ENCODE measurements at places on chromosomes 2 and 18.

GRCh38 chr2:8488001-8488738, 193.7 kb upstream of the ID2 start:
- DNase-seq: no peak

DNA sequence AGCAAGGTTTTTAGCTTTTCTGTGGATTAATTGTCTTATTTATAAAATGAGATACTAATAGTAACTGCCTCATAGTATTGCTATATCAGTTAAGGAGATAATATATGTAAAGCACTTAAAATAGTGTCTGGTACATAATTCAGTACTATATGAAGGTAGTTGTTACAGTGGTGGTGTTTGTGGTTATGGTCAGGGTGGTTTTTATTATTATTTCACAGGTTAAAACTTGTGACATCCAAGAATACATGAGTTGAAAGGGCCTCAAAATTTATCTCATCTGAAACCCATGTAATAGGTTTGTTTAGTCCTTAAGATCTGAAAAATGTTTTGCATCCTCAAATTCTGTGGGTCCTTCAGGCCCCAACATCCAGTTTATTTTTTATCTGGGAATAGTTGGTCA, 369.5 kb upstream of the LRATD1 start:
- no peak for DNase-seq

DNA sequence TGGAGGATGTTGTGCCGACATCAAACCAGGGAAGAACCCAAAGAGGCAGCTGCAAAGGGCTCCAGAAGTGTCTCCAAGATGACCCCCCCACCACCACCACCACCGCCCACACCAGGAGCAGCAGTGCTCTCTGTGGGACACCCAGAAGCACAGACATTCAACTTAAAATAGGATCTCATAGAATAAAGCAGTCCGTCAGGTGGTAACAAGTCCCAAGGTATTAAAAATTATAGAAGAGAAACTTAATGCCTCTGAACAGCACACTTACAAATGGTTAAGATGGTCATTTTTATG, 155.5 kb upstream of the ID2 start:
- DNase-seq: no peak

DNA sequence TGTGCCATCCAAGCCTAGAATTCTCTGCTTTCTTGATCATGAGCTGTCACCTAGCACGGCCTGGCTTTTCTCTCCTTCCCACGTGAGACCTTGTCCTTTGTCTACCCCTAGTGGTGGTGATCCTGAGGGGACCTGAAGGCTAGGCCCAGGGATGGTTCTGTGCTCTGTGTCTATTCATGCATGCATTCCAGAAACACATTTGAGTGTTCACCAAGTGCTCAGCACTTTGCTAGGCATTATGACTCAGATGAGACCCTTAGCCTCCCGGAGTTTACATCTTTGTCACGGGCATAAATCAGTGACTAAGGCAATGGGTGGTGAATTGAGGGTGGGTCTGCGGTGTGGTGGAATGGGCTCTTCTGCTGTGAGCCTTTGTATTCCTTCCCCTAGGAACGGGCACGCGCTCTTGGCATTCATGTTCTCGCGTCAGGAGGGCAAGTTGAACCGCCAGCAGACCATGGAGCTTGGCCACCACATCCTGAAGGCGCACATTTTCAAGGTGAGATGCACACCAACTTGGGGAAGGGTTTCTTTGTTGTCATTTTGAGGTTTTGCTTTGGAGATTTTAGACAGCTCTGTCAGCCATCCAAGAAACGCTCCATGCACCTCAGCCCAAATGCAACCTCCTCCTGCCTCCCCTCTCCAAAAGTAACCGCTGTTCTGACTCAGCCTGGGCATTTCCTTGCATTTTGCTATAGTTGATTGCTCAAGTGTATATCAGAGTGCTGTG, 100.9 kb downstream of the WDSUB1 start:
- no peak for DNase-seq

DNA sequence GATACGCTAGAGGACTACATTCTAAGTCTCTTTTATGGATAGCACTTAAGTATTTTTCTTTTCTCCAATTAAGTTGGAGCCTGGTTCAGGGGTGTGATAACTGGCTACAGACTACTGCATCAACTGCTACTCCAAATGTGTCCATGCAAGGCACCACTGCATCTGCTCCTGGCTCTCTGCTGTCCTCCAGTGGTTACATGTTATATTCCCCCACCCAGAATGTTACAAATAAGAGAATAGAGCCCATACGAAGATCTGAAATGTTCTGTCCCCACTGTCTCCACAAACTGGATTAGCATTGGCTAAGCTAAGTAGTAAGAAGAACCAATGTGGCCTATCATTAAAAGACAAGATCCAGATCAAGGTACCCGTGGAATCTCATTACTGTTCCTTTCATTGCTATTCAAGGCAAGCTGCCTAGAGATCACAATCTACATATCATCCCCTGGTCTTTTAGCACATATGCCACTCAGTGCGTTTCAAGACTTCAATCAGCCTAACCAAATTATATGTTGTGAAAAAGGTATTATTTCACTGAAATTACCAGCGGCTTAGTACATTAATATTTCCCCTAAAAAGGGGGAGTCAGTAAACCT, 308.3 kb upstream of the SLC8A1 start:
- DNase-seq: peak; percentile 77

GRCh38 chr2:60337142-60337497, 216.3 kb downstream of the BCL11A start:
- no peak for DNase-seq

DNA sequence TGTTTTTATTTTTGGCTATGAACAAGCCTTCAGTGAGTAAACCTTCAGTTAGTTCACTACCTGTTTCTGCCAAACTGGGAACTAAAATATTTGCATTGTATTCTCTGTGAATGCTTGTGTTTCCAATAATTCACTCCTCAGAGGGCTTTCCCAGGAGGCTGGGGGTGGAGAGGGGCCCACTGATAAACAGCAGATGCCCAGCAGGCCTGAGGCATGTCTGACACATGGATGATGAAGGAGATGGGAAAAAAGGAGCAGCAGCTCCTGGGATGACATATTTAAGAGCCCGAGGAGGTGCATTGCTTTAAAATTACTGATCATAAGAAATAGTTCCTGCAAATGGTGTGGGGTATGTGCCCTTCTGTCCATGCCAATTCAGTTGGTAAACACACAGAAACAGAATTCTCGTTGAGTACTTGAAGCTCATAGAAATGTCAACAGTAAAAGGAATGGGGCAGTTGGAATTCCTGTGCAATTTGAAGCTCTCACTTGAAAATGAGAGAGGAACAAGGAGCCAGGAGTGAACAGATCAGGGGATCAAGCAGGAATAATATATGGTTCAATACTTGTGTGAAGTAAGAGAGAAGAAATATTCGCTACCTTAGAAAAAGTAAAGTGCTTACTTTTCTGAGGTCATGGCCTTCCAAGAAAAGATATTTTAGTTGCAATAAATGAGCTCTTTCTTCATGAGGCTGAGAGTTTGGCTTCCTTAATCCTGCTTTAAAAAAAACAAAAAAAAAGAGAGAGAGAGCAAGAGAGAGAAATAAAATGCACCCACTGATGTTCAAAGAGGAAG, 22.0 kb upstream of the HNMT start:
- no peak for DNase-seq

DNA sequence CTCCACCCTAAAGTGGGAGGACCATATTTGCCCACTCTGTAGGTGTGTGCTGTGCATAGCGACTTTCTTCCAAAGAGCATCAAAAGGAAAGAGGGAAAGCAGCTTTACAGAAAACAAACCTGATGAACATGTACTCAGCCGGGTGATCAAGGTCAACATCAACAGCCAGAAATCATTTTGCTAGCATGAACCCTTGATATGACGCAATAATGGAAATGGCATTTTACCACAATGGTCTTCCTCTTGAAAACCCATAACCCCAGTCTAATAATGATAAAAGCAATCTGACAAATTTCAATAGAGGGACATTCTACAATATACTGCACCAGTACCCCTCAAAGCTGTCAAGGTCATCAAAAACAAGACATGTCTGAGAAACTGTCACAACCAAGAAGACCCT, 350.2 kb downstream of the FBXO15 start:
- no peak for DNase-seq

- DNase-seq: no peak
These were observed 43.9 kb upstream of the NEMP2 start for GRCh38 chr2:190578158-190579057.

- DNase-seq: no peak
These were observed 554.4 kb upstream of the FAM98A start for GRCh38 chr2:34153484-34153883.

- no peak for DNase-seq
These were observed 38.3 kb upstream of the ASB18 start for GRCh38 chr2:236302555-236302954.

- DNase-seq: peak; percentile 20
These were observed 28.0 kb downstream of the PNO1 start for GRCh38 chr2:68185541-68186164.

- no peak for DNase-seq
These were observed 650.1 kb upstream of the VRK2 start for GRCh38 chr2:57396355-57397098.

DNA sequence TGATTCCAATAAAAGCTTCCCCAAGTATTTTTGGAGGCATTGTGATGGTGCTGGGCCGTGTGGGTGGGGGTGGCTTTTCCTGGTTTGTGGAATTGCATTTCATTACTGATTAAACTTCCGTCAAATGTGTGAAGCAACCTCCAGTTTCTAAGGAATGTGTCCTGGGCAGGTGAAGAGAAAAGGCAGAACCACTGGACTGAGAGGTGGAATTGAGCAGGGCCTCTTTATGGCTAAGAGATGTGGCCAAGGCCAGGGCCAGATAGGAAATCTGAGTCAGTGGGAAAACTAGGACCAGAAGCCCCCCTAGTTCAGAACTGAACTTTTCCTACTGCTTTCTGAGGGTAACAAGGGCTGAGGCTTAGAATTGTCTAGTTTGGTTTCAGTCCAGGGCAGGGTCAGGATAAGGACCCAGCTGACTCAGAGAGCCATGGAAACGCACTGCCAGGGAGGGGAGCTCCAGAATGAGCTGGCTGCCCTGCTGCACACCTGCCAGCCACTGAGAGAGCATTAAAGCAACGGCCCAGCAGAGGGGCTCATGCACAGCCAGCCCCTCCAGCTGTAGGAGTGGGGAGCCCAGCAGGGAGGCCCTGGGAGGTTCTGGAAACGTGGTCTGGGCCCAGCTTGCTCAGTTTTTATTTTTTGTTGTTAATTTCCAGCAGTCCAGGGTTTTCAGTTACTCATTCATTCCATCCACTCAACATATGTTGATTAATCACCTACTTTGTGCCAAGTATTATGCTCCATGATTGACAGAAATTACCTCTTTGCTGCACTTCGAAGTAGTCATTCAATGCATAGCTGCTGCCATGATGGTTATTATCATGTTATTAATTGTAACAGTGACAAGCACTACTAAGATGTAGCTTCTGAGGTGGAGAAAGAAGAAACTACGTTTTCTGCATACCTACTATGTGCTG, 156.1 kb downstream of the MSH2 start:
- DNase-seq: no peak

GRCh38 chr2:237488901-237489860, 2.1 kb downstream of the MLPH start:
- no peak for DNase-seq

- no peak for DNase-seq
These were observed 6.5 kb downstream of the CNDP1 start for GRCh38 chr18:74540652-74541421.

GRCh38 chr2:26243470-26244308, 743 bp downstream of the HADHA start:
- no peak for DNase-seq

DNA sequence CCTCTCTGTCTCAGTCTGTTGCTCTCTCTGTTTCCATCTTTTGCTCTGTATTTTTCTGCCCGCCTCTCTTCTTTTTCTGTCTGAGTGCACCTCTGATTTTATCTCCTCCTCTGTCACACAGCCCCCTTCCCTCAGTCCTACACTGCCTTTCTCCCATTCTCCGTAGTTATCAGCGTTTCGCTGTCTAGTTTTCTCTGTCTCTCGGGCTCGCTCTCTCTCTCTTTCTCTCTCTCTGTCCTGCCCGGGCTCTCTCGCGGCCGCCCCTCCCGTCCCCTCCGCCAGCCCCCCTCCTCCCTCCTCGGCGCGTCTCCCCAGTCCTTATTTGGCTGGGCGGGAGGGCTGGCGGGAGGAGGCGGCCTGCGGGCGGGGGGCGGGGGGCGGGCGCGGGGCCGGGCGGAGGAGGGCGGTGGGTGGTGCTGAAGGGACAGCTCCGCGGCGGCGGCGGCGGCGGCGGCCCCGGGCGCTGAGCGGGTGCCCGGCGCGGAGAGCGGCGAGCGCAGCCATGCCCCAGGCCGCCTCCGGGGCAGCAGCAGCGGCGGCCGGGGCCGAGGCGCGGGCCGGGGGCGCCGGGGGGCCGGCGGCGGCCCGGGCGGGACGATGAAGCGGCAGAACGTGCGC, at the start of gene KCNK3:
KCNK3 (plus strand) TSS at position 444 of the 618 bp plus-strand sequence; CDS start at position 598, 154 bp downstream.
- DNase-seq: no peak

GRCh38 chr2:28391564-28392296, 928 bp upstream of the FOSL2 start:
- peak; percentile 54 for DNase-seq

DNA sequence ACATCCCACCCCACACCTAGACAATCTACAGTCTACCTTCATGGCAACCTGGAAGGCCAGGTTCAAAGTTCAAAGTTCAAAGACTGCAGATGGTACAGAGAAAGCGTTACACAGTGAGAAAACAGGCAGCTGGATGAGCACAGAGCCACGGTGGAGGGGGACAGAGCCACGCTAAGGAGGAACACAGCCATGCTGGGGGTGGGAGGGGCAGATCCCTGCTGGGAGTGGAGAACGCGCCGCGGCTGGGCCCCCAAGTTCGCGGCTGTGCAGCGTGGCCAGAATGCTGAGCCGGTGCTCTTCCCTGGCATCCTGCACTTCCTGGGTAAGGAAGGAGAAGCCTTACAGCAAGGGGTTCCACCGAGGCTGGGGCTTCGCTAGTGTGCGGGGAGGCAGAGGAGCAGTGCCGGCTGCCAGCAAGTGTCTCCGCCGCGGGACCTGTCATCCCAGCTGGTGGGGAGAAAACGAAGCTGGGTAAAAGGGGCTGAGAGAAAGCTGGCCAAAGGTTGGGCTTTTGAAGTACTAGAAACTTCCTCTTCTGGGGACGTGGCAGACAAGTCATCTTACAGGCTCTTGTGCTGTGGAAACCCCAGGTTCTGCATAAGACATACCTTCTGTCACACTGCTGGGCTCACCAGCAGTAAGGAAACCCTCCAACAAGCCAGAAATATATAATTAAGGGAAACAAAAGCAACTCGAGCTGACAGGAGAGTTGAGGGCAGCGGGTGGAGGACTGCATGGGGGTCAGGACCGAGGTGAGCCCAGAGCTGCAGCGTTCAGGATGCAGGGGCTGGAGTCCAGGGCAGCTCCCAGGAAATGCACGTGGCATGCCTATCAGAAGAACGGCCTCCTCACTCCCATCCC, 115.5 kb downstream of the HDAC4 start:
- DNase-seq: no peak

- no peak for DNase-seq
These were observed 135.6 kb upstream of the KYNU start for GRCh38 chr2:142741764-142742269.

DNA sequence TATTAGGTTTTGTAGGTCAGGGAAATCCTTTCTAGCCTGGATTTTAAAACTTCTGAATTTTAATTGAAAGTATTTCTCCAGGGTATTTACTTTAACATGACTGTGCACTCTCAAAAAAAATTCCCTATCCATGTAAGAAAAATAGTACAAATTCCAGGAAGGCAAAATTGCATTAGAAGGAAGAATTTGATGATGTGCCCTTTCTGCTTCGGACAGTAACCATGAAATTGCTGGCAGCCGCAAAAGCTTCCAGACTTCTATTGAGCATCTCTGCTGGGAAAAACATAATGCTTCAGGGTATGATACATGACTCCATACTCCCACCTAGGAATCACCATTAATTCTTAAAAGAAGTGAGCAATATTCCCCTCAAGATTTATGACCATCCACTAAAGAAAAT, 17.2 kb upstream of the KLF7 start:
- DNase-seq: no peak
